ENCODE measurements at places on chromosomes 4 and X. TPM values are rescaled to one million over a fixed set of nuclear protein-coding genes. Genes with fewer than 3 reads are reported as not detected.

Gene CRMP1
- 2.5 TPM for total RNA-seq

Gene ARHGAP36
- not detected for total RNA-seq

Gene PPEF2
- total RNA-seq: 0.46 TPM

Gene ZNF185
- 6.7 TPM for total RNA-seq

Gene CBLL2
- not detected for total RNA-seq

Gene PRICKLE3
- 21.4 TPM for total RNA-seq

Gene ZAR1
- total RNA-seq: not detected

Gene F8A3
- total RNA-seq: 0.94 TPM

Gene ARL9
- total RNA-seq: not detected

Gene CFAP47
- total RNA-seq: not detected

Gene PLA2G12A
- total RNA-seq: 11.0 TPM

Gene SPANXD
- not detected for total RNA-seq

Gene L1CAM
- total RNA-seq: 23.1 TPM

Gene SPANXN3
- not detected for total RNA-seq

Gene SPON2
- 0.20 TPM for total RNA-seq

Gene USP38
- 8.7 TPM for total RNA-seq

Gene ZMAT1
- total RNA-seq: not detected

Gene CACNA1F
- total RNA-seq: not detected

Gene RAB40AL
- 0.22 TPM for total RNA-seq

Gene ATP2B3
- total RNA-seq: 0.08 TPM

Gene TLR10
- 0.05 TPM for total RNA-seq

Gene DGKK
- not detected for total RNA-seq

Gene ASMT
- total RNA-seq: not detected

Gene EXOC1L
- not detected for total RNA-seq

Gene GIMD1
- not detected for total RNA-seq

All from A549 treated with RU486 at 1 μM for 4 hours (cell line).